ENCODE measurements at places on chromosomes 1 and 21.
A peak's percentile ranks its signal among the peaks of the same experiment; 100 is the strongest.

GRCh38 chr1:27519331-27520258, 29.6 kb upstream of the WASF2 start:
- DNase-seq = no peak

DNA sequence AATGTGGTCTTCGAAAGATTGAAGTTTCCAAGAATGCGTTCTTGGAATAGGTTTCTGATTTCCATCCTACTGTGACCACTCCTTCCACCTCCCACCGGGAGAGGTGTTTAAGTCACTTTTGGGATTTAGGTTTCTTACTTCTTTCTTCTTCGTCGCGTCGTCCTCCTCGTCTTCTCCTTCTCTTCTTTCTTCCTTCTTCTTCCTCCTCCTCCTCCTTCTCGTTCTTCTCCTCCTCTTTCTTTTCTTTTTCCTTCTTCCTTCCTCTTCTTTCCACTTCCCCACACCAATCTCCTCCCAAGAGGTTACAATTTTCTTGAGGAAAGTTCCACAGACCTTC, 2.1 kb downstream of the CACHD1 start:
- no peak for DNase-seq

GRCh38 chr21:23639721-23640120, 1967.6 kb downstream of the MRPL39 start:
- DNase-seq = no peak

DNA sequence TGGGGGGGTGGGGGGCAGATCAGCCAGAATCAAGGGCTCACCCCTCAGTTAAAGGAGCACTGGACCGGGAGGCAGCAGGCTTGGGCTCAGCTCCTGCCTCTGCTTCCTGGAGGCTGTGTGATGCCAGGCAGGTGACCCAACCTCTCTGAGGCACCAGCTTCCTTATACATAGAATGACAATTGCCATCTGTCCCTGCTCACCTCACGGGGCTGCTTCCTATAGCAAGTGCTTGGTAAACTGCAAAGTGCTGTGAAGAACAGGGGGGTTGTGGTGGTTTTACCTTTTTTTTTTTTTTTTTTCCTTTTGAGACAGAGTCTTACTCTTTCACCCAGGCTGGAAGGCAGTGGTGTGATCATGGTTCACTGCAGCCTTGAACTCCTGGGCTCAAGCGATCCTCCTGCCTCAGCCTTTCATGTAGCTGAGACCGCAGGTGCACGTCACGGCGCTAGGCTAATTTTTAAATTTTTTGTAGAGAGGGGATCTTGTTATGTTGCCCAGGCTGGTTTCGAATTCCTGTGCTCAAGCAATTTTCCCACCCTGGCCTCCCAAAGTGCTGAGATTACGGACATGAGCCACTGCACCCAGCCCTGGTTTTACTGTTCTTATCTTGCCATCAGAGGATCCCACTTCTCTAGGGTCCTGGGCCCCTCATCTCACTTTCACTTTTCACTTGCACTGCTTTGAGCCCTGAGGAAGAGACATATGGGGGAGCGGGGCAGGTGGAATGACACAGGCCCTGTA, 11.6 kb downstream of the KCNQ4 start:
- DNase-seq = peak; percentile 21

- DNase-seq = no peak
Measured at GRCh38 chr21:33207449-33208149, 22.1 kb upstream of the IFNAR2 start.

DNA sequence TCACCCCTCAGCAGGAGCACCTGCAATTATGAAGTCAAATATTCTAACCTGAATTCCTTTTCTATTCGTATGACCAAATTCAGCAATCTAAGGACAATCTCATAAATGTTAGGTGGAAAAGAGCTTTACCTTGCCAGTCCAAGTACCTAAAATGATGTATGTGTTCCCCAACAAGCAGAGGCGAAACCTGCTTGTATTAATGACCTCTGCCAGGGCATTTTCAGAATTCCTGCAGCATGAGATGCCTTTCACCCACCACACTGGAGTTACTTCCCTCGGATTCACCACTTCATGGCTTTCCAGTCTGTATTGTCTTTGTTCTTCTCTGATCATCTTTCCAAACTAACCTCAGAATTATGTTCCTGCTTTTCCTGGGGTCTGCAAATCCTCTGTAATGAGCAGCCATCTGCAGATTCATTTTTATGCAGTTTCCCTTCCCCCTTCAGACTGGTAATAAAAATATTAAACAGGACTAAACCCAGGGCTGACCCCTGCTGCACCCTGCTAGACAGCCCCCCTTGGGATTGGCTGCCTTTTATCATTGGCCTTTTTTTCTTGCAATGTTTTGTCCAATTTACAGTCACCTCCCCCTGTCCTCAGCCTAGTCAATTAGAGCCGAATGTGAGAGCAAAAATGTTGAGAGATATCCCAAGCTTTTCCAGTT, 26.6 kb upstream of the CASQ2 start:
- no peak for DNase-seq

DNA sequence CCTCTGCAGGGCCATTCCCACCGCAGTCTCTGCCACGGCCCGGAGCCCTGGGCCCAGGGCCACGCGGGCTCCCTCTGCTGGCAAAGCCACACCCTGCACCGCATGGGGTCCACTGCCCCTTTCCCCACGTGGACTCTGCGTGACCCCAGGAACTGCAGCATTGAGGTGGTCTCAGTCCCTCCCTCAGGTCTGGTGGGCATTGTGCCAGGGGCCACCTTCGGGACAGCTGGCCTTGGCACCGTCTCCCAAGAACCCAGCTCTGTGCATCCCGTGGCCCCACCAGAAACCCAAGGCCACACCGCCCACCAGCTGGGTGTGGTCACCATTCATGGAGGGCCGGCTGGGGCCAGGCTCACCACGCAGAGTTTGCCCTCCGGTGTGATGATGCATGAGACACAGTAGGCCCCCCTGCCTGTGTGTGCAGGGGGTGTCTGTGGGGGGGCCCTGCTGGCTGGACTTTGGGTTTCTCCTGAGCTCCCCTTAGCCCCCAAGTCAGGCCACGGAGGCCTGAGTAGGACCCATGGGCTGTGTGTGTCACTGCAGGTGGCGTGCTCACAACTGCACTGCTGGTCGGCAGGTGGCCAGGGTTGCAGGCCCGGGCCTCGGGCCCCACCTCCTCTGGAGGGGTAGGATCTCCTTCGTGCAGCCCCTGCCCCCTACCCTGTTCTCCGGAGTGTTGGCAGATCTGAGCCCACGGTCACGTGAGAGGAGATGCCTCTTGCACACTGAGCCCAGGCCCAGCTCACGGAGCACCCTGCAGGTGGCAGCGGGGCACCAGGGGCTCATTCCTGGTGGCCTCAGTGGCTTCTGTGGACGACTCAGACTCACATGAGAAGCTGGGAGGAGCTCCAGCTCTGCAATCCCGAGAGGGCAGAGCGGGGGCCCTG, 5.8 kb downstream of the VWA1 start:
- peak; percentile 77 for DNase-seq

GRCh38 chr1:64934115-64934877, 32.1 kb downstream of the JAK1 start:
- no peak for DNase-seq

GRCh38 chr1:78620666-78621065, 418 bp downstream of the IFI44L start:
- no peak for DNase-seq

DNA sequence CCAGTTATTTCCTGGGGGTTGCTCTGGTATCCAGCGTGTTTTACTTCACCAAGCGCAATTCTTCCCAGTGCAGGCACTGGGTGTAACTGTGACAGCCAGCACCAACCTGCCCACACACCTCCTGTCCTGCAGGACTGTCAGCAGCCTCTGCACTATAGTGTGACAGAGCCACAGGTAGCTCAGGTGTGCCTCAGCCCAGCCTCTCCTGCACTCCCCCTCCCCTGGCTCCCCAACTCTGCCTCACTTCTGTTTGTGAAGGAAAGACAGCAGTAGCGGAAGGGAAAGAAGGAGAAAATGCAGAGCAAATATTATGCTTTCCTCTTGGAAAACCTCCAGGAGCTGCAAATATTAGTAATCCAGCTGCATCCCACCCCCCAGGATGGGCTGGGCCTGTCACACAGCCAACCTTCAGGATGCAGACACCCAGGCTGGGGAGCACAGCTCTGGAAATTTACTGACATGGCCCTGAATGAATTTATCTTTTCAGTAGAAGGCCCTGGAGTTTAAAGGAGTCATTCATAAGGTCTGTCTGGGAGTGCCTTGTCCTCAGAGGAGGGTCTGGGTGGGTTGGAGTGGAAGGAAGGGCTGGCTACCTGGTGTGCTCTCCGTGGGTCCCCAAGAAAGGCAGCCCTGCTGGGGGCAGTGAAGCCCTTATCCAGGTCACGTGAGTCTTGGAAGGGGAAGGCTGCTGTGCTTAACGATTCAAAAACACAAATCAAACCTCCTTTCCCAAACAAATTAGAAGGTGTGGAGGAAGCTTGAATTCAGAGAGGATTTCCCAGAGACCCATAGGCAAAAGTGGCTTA, 20.9 kb downstream of the CAPN2 start:
- DNase-seq = no peak

- DNase-seq = no peak
Measured at GRCh38 chr1:25355841-25356395, 17.8 kb downstream of the TMEM50A start.

DNA sequence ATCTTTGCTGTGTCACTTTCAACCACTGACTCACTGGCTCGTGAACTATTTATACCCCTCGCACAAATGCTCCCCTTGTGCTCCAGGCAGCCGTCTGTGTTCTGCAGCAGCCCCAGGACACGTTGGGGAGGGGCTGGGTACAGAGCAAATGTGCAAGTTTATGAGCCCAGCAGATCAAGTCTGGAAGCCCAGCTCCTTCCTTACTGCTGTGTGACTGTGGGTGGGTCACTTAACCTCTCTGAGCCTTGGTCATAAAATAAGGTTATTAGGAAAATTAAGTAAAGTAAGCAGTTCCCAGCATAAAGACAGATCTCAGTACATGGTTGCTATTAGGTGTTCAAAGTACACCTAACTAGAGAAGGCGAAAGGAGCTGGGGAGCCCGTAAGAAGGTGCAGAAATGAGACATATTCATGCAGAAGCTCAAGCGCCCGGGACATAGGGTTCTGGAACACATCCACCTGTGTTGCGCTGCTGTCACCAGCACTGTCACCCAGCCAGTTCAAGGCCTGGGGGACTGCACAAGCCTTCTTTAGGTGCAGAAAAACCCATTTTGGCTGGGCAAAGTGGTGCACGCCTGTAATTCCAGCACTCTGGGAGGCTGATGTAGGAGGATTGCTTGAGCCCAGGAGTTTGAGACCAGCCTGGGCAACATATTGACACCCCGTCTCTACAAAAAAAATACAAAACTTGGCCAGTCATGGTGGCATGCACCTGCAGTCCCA, 13.8 kb downstream of the EFHD2 start:
- no peak for DNase-seq

DNA sequence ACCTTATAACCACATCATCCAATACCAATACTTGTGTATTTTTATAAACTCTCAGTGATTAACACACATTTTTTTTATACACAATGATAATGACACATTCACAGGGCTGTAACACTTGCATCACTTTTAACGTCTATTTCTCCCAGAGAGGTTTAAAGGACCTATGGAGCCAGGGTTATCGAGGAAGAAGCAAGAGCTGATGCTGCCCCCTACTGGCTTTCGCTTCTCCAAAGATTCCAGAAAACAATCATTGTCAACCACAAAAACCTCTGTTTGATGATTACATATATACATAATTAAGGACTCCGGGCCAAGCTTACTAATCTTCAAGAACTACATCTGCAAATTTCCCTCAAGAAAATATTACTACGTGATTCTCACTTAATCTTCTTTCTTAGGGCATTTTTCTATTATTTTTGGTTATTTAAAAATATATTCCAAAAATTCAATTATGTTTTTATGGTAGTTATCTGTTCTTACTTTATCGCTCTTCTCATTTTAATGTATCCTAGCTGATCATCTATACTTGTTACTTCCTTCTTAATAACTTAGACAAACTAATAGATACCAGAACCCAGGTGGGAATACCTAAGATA, 214.5 kb downstream of the VAV3 start:
- peak; percentile 38 for DNase-seq

DNA sequence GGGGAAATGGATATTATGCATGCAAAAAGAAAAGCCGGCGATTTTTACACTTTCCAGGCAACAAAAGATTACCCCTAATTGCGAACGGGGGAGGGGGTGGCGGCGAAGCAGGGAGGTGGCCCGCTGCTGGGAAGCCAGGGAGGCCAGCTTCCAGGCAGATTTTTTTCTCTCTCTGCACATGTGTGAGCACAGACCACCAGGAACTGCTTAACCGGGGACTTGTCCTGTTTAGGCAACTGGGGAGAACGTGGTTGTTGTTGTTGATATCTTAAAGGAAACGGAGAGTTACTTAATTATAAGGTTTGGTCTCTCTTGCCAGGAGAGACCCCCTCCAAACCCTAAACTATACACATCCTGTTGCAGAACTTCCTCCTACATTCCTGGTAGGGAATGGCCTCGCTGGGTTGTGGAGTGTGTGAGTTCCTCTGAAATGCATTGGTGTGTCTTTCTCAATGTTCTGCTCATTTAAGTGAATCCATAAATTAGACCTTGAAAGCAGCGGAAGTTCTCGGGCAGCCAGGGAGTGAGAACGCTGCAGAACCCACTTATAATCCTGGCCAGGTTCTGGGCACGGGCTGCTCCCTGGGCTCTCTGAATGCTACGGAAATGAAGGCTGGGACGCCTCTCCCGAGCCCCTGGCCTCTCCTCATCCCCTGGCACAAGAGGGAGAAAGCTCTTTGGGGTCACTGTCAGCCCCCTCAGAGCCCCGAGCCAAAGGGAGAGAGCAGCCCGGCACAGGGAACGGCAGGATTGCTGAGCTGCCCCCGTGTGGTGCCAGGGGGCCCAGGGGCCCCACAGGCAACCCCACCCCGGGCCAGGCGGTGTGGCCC, 250.0 kb downstream of the FOXD2 start:
- DNase-seq = peak; percentile 8

DNA sequence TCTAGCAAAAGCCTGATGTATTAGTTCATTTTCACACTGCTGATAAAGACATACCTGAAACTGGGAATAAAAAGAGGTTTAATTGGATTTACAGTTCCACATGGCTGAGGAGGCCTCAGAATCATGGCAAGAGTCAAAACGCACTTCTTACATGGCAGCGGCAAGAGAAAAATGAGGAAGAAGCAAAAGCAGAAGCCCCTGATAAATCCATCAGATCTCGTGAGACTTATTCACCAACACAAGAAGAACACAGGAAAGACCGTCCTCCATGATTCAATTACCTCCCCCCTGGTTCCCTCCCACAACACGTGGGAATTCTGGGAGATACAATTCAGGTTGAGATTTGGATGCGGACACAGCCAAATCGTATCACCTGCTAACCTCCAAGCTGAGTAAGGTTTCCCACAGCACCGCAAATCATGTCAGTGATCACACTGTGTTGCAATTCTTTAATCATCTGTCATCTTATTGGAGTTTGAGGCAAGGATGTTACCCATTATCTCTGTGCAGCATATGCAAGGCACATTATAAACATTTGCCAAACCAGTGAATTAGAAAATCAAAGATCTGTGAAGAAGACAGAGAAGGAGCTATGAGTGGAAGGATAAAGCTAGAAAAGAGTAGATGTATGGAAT, 128.5 kb downstream of the ZNF281 start:
- DNase-seq = no peak

GRCh38 chr1:153277852-153278251, 18.4 kb downstream of the LORICRIN start:
- peak; percentile 65 for DNase-seq

DNA sequence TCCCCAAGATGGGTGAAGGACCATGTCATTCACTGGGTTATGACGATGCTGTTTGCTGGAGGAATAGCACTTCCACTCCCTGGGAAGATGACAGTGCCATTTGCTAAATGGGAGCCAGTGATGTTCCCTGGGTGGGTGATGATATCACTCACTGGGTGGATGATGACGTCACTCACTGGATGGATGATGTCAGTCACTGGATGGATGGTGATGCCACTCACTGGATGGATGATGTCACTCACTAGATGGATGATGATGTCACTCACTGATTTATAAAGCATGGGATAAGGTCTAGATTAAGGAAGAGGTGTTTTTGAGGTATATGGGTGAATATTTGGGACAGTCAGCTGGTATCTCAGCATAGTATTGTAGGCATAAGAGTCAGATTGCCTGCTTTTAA, 457.2 kb downstream of the AJAP1 start:
- no peak for DNase-seq

Data from stimulated activated CD4-positive, alpha-beta T cell treated with anti-CD3 and anti-CD28 coated beads, Interleukin-2, amount 100 ng/mL, for 24 hours (primary cell).